Uterus (tissue), 4 donors: ENCODE measurements at places on chromosomes 11 and 22. TPM values are rescaled to one million over a fixed set of nuclear protein-coding genes. Genes with fewer than 3 reads are reported as not detected.

DNA sequence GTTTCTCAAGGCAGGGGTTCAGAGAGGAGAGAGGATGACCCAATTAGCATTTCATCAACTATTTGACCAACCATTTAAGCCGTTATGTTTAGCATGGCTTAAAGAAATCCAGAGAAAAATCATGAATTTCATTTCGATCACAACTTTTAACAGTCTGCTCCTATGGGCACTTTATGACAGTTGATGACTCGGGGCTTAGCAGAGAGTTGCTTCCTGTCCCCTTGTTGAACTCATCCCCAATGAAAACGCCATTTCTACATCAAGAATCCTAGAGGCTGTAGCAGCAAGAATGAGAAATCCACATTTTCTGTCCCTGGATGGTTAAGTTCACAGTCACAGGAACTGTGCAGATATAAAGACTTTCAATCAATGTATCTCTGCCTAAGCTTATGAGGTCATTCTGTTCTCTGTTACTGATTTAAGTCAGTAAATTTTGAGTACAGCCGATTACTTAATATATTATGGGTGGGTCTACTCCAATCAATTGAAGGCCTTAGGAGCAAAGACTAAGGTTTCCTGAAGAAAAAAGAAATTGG lies 81.1 kb downstream of the BDNF start:
- no peaks in the 10 kb centered on the region for H3K27me3 ChIP-seq
- no peaks in the 10 kb centered on the region for H3K36me3 ChIP-seq
- no peaks in the 10 kb centered on the region for H3K4me1 ChIP-seq
- H3K27ac ChIP-seq = no peak overlapping the region

DNA sequence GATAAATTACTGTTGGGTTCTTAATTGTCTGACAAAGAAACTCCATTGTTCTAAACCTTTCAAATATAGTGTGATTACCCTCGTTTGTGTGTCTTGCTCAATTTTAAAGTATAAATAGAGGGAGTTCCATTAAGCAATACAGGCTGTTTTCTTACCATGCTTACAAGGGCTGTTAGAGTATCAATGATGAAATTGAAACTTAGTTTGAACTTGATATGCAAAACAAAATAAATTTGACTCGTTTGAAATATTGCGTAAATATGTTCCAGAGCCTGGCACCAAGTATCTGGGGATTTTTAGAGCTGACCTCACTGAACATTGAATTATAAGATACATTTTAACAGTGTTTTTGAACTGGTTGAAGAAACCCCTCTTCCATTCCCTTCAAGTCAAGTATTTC lies 31.7 kb downstream of the TEAD1 start:
- peaks cover 2% of the 10 kb centered on the region for H3K4me1 ChIP-seq
- no peak overlapping the region for H3K4me3 ChIP-seq
- no peak overlapping the region for H3K27ac ChIP-seq
- H3K27me3 ChIP-seq = no peaks in the 10 kb centered on the region
- no peaks in the 10 kb centered on the region for H3K36me3 ChIP-seq
- no peak for DNase-seq

The CCDC15 gene
- total RNA-seq = 2.0 TPM

DNA sequence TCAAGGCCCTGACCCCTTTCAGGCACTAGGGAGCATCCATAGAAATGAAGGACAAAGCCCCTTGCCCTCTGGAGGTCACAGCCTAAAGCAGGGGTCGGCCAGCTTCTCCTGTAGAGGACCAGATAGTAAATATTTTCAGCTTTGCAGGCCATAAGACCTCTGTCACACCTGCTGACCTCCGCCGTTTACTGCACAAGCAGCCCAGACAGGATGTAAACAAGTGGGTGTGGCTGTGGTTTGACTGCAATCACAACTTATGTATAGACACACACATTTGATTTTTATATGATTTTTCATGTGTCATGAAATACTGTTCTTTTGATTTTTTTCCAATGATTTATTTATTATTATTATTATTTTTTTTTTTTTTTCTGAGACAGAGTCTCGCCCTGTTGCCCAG lies 34.3 kb downstream of the KIAA1671 start:
- no peaks in the 10 kb centered on the region for H3K4me1 ChIP-seq
- no peak overlapping the region for H3K27ac ChIP-seq
- DNase-seq = no peak
- H3K27me3 ChIP-seq = no peaks in the 10 kb centered on the region
- no peaks in the 10 kb centered on the region for H3K36me3 ChIP-seq

The LIF gene
- total RNA-seq = 1.5 TPM

GRCh38 chr11:62555464-62556107 lies 9.0 kb upstream of the AHNAK start:
- peaks cover 28% of the 10 kb centered on the region for H3K4me1 ChIP-seq
- DNase-seq = no peak
- no peak overlapping the region for H3K4me3 ChIP-seq

GRCh38 chr11:11169715-11170351 lies 183.2 kb downstream of the CSNK2A3 start:
- no peak overlapping the region for H3K4me3 ChIP-seq
- H3K27ac ChIP-seq = peak overlapping the region; percentile 83
- H3K36me3 ChIP-seq = no peaks in the 10 kb centered on the region
- DNase-seq = no peak
- no peaks in the 10 kb centered on the region for H3K4me1 ChIP-seq

The CASP12 gene
- 6.2 TPM for total RNA-seq

DNA sequence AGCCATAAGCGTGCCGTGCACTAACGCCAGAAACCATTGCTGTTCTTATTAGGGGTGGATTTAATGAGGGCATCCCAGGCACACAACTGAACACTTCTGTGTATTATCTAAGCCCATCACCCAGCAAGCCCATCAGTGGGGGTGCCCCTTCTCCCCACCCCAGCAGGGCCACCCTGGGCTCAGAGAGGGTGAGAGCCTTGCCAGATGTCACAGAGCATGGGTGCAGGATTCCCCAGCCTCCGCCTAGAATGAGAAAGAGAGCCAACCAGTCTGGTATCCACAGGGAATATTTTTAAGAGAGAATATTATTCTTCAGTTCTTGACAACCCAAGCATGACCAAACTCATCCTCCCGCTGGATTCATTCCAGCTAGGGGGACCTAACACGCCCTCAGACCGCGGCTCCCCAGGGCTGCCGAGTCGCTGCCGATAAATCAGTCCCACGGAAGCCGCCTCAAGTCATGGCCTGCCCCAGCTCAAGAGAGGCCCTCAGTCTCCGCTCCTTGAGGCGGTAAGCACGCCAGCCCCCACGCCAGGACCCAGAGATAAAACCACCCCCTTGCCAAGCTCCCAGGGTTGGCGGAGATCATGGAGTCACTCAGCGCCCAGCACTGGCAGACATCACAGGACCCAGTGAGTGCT lies 47.2 kb downstream of the MN1 start:
- peak; percentile 57 for DNase-seq
- no peak overlapping the region for H3K4me3 ChIP-seq

DNA sequence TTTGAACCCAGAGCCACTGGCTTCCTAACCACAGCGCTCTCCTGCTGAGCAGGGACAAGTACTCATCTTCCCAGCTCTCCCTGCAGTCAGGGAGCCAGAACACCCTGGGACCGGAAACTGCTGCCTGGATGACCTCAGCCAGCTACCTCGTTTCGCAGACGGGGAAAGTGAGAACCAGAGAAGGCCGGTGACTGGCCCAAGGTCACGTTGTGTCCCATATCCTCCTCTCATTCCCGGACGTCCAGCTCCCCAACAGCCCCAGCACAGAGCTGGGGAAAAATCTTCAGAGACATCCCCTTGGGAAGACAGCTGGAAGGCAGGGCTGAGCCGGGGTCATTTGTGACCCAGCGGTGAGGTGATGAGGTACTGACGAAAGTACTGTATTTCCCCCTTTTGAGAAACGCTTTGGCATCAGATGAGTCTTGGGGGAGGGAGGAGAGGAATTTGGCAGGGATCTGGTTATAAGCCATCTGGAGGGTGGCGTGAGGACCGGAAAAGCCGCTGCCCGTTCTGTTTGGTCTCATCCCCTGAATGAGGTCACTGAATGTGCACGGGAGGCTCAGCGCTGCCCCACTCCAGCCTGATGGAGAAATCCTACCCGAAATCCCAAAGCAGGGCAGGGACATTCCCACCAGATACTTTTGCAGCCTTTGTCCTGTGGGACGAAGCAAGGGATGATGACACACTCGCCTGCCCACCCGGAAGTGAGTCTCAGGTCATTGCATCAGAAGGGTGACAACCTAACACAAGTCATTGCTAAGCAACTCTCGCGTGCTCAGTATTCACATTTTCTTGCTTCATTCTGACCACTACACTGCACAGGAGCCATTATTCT lies 41.1 kb downstream of the LIF start:
- H3K4me3 ChIP-seq = no peak overlapping the region
- peak overlapping the region; percentile 87 for H3K27ac ChIP-seq
- no peaks in the 10 kb centered on the region for H3K36me3 ChIP-seq
- DNase-seq = peak; percentile 72
- H3K27me3 ChIP-seq = no peaks in the 10 kb centered on the region
- peaks cover 17% of the 10 kb centered on the region for H3K4me1 ChIP-seq

GRCh38 chr11:111836721-111837120 lies 34.7 kb downstream of the ALG9 start:
- peaks cover 3% of the 10 kb centered on the region for H3K4me1 ChIP-seq
- no peak overlapping the region for H3K4me3 ChIP-seq

DNA sequence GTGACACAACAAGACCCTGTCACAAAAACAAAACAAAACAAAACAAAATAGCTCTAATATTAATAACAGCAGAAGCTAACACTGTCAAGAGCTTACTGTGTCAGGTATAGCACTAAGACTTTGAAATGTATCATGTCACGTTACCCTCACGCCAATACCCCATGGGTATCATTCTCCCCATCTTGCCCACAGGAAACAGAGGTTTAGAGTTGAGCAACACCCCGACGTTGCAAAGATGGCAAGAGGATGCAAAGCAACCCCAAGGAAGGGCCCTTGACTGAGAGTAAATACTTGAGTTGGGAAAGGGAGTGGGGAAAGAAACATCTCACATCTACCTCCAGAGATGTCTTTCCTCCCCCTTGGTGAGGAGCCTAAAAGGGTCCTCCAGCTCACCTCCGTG lies 366.8 kb downstream of the LARGE1 start:
- H3K4me3 ChIP-seq = no peak overlapping the region
- no peak overlapping the region for H3K27ac ChIP-seq
- no peak for DNase-seq
- H3K27me3 ChIP-seq = no peaks in the 10 kb centered on the region
- no peaks in the 10 kb centered on the region for H3K4me1 ChIP-seq

DNA sequence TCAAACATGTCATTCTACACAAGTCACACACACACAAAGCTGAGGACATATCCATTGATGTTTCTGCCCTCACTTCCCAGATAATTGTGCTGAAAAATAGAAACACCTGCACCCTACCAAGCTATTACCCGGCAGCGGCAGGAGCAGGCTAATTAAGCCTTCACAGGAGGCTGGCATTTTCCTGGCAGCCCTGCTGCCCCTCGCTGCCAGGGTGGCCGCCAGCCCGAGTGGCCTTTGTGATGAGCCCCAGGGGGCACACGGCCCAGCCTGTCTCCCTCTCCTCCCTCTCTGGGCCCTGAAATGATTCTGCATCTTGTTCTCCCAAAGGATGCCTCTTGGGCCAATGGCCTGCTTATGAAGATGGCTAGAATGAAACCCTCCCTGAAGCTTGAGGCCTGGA lies 76.2 kb upstream of the TP53I11 start:
- DNase-seq = no peak
- no peaks in the 10 kb centered on the region for H3K27me3 ChIP-seq
- H3K4me3 ChIP-seq = no peak overlapping the region
- H3K27ac ChIP-seq = no peak overlapping the region
